ENCODE measurements at places on chromosomes 7 and 10. TPM values are rescaled to one million over a fixed set of nuclear protein-coding genes. Genes with fewer than 3 reads are reported as not detected.

Gene CHCHD3
- polyA plus RNA-seq: 83.9 TPM

Gene NEURL1
- polyA plus RNA-seq: 21.2 TPM

Gene RAMP3
- polyA plus RNA-seq: 4.1 TPM

Gene TMEM140
- 10.3 TPM for polyA plus RNA-seq

Gene CYP3A4
- not detected for polyA plus RNA-seq

DNA sequence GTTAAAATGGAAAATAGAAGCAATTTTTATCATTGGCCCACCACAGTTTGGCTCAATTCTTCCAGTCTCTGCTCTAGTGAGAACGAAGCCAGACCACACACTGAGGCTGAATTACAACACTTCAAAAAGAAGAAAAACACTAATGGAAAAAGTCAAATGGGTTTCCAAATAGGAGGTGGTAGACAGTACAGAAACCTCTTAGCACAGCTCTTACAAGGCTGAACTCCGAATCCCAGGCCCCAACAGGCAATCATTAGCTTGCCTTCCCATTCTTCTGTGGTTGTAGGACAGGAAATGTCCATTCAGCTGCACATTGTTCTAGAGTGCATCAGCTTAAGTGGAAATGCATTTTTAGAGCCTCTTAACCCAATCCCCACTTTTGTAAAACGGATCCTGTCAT is 115.1 kb upstream of the MEOX2 start:
- peak; percentile 88 for DNase-seq

DNA sequence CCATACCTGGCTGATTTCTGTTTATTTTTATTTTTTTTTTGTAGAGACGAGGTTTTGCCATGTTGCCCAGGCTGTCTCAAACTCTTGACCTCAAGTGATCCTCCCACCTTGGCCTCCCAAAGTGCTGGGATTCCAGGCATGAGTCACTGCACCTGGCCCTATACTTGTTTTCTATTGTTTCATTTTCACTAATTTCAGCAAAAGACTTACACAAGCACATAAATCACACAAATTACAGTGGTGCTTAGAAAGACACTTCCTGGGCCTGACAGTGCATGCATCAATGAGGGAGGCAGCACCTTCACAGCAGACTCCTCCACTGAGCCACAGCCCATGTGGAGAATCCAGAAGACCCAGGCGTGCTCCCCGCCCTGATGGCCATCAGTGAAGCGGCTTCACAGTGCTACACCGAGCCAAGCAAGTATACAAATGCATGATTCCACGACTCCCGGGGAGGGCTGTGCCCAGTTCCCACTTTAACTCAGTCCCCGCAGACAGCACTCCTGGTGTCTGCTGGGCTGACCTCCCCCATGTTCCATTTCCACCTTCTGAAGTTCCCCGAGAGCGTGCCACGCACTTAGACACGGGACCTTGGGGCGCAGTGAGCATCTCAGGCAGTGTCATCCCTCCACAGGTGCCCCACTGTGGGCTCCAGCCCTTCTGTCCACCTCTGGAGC is 20.6 kb downstream of the PITRM1 start:
- DNase-seq: no peak

GRCh38 chr10:107894516-107894915 is 730.0 kb upstream of the SORCS1 start:
- no peak for DNase-seq

DNA sequence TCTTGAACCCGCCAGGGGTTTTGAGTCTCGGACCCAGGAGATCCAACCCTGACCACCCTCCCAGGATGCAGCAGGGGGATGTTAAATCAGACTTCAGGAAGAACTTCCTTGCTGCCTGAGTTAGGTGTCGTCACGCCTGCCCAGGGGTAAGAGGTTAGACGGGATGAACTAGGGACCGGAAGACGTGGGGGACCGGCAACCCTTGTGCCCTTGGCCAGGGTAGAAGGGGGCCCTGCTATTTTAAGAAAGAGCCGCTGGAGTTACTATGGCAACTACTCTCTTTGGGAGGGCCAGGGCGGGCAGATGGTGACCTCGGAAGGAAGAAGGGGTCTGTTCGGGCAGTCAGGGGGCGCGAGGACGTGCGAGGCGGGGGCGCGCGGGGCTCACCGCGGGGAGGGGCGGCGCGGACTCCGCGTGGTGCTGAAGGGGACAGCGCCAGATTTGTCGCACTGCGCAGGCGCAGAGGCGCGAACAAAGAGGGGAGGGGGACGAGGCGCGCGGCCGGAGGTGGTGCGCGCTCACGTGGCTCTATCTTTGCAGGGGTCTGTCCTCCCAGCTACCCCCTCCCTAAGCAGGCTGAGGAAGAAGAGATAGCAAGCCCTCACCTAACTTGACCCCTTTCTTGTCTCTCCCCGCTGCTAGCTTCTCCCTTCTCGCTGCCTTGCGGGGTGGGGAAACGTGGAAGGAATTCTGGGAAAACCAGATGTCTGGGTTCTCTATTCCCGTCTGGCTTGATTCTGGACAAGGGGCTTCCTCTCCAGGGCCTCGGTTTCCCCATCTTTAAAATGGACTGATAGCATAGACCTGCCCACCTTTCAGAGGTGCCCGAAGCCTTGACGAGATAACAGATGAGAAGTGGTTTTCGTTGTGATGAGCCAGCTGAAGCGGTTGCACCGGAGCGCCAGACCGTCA is 940 bp upstream of the PSD start:
- DNase-seq: no peak

GRCh38 chr7:44394636-44395035 is 69.2 kb upstream of the CAMK2B start:
- no peak for DNase-seq

GRCh38 chr7:159192725-159193453 is 48.2 kb upstream of the VIPR2 start:
- no peak for DNase-seq

- DNase-seq: peak; percentile 50
Measured at GRCh38 chr7:91940171-91940570, 491 bp upstream of the AKAP9 start.

DNA sequence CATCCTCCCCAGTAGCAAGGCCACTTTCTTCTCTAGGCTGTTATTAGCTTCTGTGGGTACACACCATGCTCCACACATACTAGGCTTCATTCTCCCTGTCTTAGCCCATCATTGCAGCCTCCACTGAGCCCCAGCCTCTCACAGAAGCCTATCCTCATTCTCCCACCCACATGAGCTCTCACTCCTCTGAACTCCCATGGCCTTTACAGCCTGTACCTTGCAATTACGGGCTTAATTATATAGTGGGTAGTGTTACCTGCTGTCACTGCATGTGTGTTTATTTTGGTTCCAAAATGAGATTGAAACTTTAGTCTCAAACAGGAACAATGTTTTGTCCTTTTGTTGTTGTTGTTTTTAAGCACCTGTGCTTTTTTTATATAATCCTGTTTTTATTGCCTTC is 460.0 kb downstream of the KCNMA1 start:
- no peak for DNase-seq

- DNase-seq: no peak
Measured at GRCh38 chr10:128324058-128324827, 198.0 kb upstream of the MKI67 start.

GRCh38 chr10:47023237-47024045 is 112.2 kb downstream of the PTPN20 start:
- DNase-seq: no peak

DNA sequence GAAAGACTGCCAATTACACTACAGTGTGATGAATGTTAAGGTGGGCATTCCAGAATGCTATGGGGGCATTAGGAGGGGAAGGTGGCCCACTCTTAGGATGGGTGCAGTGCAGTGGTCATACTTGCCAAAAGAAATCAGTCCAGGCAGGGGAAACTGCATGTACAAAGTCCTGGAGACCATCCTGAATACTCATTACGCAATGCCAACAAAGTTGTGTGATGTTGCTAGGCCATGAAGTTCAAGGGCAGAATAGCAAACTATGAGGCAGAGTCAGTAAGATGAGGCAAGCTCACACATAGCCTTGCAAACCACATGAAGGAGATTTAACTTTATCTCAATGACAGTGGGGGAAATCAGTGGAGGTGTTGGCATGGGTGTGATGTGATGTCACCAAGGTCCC is 49.8 kb upstream of the SLC35B4 start:
- DNase-seq: no peak

DNA sequence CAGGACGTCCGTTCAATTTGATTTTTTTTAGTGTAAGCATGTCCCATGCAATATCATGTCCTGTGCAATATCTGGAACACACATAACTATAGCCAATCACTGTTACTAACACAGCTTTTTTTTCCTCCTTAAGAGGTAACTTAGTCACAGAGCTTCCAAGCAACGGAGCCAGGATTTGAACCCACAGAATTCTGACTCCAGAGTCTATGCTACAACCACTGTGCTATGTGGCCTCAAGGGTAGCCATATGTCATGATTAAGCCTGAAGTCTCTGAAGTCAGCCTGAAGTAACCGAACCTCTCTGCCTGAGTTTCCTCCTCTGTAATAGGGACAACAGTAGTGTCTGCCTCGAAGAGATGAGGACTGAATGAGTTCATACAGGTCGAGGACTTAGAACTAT is 42.2 kb upstream of the TCF7L2 start:
- DNase-seq: no peak

DNA sequence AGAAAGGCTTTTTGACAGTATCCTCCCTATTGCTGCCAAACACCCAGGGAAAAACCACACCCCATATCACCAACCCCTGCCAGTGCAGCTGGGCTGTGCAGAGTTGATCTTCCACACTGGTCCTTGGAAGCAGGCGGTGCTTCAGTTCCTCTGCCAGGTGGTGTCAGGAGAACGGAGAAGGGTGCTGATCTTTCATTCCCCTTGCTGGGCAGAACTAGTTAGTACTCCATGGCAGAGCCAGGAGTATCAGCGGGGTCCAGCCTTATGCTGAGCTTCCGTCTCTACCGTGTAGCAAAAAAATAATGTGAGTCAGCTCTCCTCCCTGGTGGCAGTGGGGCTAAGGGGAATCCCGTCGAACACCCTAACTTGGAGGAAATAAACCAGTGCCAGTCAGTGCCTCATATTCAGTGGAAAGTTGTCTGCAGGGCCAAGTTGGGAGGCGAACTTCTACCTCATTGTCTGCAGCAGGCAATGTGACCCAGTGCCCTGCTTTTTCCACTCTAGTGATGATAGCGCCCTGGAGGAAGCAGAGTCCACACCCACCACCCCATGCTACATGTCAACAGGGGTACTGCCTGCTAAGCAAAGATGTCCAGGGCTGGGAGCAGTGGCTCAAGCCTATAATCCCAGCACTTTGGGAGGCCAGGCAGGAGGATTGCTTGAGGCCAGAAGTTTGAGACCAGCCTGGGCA is 175.4 kb downstream of the AUTS2 start:
- DNase-seq: no peak

DNA sequence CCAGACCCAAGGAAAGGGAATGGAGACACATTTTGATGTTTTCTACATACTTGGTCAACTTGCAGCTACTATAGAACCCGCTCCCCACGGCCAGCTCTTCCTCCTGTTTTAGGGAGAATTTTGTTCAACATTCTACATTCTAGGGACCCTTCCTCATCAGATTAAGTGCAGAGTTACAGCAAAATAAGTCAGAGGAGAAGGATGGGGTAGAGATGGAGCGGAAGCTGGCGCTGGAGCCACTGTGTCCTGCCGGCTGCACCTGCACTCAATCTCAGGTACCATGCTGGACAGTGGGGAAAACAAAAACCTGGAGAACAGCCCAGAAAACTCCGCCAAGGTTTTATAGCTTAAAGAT is 79.4 kb upstream of the EN2 start:
- DNase-seq: no peak

- no peak for DNase-seq
Measured at GRCh38 chr10:36023939-36024338, 381.8 kb upstream of the FZD8 start.

- no peak for DNase-seq
Measured at GRCh38 chr10:5089865-5090264, 4.3 kb upstream of the AKR1C3 start.

DNA sequence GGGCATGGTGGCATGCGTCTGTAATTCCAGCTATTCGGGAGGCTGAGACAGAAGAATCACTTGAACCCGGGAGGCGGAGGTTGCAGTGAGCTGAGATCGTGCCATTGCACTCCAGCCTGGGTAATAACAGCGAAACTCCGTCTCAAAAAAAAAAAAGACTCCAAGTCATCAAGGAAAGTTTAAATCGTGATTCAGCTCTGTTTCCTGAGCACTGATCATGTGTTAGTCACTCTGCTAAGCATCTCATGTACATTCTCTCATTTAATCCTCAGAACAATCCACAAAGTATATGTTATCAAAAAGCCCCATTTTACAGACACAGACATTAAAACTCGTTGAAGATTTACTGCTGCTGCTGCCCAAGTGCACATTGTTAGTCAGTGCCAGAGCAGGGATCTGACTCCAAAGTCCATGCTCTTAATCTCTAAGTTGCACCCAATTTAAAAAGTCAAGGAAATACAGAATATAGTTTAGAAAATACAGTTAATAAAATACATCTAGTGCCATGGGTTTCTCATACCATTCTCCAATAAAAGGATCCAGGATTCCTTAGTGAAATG is 6.2 kb downstream of the PIK3AP1 start:
- no peak for DNase-seq

GRCh38 chr10:23284155-23284554 is 60.4 kb downstream of the C10orf67 start:
- DNase-seq: no peak

DNA sequence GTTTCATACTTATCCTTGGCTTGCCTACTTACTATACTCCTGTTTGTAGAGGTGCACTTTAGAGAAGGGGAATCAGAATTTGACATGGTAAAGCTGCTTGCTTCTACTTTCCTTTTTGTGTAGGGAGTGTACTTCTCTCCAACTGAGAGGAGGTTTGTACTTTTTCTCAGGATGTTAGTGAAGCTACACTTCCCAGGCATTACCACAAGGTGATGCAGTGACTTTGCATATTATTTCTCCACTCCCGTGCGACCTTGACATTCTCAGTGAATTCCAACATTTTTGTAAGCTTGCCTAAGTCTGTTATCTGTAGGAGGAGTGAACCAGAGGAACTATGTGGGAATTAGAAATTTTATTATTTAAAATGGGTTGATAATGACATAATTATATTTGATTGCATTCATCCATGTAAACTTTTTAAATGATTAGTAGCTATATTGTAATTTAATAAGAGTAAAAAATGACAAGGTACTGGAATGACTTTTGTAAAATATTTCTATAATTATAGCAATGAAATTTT is 5.2 kb downstream of the TAX1BP1 start:
- peak; percentile 37 for DNase-seq

DNA sequence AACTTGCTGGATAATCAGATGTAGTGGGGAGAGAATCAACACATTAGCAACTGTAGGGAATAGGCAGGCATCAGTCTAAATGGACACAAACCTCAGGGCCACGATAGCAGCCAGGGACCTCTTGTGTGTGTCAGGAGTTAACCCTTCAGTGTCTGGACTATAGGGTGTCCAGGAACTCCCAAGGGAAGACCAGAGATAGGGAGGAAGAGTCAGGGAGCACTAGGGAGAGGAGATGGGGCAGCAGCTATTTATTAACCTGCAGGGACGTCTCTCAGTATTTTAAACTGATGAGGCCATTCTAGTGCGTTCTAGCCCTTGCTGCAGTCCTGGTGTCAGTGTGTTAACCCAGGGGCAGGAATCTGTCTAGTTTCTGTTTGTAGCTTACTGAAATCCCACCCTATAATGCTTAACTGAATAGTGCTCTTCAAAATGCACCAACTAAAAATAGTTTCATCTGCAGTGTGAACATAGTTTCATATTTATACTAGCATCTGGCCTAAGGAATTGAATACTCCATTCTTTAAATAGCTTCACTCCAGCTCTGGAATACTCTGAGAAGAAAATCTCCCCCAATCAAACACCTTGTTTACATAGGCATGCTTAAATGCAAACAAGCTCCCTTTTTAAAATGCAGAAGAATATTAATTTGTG is 62.7 kb downstream of the ARID5B start:
- DNase-seq: peak; percentile 33
